RPMI7951 (cell line): ENCODE measurements at places on chromosomes 16 and 17.

DNA sequence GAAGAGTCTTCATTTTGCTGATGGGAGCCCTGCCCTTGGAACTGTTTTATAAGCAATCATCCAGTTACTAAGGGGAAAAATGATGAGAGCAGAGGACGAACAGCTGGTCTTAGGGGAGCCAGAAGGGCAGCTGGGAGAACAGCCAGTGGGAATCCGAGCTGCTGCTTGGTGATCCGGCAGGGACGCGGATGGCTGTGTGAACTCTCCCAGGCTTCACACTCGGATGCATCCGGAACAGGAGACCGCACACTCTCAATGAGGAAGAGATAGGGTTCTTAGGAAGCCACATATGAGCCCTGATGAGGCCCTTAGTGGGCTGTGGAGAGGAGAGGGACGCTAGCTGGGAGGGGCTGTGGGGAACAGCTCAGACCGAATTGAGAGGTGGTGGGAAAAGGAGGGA is 5.0 kb upstream of the CACNG5 start:
- no peak for DNase-seq

DNA sequence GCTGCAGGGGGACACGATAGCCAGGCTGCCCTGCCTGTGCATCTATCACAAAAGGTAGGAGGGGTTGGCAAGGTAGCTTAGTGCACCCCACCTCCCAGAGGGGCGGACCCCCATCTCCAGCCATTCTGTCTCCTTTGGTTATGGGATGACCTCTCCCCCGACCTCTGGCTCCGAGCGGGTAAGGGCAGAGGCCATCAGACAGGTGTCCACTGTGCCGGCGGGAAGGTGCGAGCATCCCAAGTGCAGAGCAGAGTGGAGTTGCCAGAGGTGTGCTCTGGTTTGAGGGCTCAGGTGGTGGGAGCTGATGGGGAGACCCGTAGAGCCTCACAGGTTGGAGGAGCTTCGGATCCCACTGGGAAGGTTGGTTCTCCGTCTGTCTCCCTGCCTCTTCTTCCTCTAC is 11.7 kb downstream of the LDHD start:
- DNase-seq = no peak

DNA sequence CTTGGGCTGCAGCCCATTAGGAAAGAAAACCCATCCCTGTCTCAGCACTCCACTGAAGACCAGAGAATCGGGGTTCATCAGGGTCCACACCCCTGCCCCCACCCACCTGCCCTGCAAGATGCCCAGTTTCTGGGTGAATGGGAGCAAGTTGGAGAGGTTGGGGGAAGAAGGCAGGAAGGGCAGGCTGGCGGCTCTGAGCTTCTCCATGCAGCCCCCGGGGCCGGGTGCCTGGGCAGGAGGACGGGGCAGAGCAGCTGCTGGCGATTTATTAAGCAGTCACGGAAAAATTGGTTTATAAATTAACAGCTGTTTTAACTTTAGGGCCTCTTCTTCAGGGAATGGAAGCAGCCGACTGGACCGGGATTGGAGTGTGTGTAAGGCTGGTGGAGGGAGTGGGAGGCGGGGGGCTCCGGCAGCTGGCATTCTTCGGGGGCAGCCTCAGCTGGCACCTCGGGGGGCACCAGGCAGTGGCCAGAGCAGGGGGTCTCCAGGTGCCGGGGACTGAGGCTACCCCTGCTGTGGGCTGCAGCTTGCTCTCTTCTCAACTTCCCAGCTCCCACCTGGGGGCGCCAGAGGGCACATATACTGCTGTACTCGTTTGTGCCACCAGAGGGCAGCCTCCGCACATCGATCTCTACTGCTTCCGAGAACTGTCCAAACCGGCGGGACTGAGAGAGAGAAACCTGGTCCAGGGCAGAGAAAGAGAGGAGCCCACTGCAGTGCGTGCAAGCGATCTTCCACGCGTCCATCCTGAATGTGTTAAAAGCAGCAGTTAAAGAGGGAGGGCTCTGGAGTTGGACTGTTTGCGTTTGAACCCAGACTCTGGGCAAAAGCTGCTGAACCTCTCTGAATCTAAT is 5.0 kb upstream of the PPP1R1B start:
- peak; percentile 79 for DNase-seq

- no peak for DNase-seq
These were observed 877.4 kb upstream of the GOT2 start for GRCh38 chr16:59611556-59611955.

GRCh38 chr17:68595496-68595895 is 5.7 kb downstream of the FAM20A start:
- no peak for DNase-seq

GRCh38 chr17:78381601-78382232 is 3.3 kb downstream of the PGS1 start:
- no peak for DNase-seq

- no peak for DNase-seq
These were observed 2449.5 kb downstream of the TP53TG3F start for GRCh38 chr16:35908942-35909341.

DNA sequence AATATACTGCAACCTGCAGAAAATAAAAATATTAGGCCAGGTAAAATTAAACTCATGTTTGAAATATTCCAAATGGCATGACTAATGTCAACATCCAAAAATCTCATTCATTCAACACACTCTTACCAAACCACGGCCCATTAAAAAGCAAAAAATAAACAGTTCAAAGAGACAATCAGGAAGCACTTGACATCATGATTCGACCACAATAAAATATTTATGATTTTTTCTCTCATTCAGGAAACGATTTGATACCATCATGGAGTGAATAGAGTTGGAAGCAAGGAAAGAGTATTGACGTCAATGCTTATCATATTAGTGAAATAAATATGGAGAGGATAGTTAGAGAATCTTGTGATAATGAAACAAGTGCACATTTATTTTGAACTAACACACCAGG is 354.1 kb downstream of the KCNJ2 start:
- DNase-seq = no peak

DNA sequence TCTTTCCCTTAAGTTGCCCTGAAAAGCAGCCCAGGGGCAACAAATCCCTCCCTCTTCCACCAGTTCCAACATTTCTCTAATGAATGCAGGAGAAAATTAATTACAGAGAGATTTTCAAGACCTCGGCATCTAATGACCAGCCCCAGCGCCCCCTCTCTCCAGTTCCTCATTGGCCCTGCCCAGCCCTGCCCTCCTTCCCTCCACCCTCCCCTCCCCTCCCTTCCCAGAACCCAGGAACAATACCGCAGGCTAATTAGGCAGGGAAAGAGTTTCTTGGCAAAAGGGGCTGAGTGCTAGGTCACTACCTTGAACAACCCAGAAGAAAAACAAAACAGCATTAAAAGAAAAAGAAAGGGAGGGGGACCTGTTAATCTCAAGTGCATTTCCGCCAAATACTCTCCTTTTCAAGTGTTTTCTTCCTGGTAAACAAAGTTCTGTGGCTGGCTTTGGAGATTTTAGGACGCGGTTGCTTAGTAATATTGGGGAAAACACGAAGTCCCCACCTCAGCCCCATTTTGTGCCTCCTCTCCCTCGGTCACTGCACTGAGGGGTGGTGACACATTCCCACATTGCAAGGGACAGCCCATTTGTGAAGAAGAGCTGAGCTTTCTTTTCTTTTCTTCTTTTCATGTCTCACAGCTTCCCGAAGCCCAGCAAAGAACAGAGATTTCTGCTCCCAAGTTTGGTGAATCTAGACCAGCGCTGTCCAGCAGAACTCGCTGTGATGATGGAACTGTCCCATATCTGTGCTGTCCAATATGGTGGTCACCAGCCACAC is 215.4 kb downstream of the SOX9 start:
- DNase-seq = no peak

DNA sequence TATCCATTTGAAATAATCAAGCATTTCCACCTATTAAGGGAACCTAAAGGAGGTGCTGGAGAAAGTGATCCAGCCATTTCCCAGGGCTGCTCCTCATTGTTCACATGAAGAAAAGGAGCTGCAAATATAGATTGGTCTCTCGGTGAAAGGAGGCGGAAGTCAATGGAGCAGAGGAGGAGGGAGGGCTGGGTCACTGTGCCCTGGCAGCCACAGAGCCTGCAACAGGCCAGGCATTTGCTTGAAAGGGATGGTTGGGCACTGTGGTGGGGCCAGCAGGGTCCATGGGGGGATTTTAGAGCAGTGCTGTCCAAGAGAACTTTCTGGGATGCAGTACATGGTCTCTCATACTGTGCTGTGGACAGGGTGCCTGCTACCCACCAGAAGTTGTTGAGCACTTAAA is 173.2 kb downstream of the CYLD start:
- no peak for DNase-seq

DNA sequence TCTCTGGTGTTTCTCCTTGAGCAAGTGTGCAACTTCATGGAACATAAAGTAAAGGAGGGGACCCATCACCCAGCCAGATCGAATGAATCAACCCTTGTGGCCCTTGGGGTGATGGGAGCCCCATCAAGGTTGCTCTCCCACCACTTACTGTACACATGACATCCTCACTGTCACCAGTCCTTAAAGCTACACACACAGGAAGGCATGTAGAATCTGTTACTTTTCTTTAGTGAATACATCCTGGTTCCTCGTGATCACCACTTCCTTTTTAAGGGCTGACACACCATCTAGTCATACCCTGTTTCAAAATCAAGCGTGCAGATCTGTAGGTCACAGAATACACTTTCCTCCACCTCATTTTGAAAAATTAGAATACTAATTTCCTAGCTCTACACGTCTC is 22.6 kb upstream of the MPHOSPH6 start:
- DNase-seq = peak; percentile 70

DNA sequence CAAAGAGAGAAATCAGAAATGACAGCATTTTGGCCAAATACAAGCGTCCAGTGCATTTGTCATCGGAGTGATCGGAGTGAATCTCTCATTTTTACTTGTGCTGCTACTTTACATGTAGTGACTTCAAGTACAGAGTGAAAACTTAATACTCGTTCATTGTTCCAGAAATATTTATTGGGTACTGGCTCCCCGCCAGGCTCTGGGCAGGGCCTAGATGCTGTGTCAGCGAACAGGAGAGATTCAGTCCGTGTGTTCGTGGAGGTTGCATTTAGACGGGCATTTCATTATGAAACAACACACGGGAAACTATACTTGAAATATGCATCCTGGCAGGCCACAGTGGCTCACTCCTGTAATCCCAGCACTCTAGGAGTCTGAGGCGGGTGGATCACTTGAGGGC is 727.2 kb upstream of the RBFOX1 start:
- DNase-seq = no peak

DNA sequence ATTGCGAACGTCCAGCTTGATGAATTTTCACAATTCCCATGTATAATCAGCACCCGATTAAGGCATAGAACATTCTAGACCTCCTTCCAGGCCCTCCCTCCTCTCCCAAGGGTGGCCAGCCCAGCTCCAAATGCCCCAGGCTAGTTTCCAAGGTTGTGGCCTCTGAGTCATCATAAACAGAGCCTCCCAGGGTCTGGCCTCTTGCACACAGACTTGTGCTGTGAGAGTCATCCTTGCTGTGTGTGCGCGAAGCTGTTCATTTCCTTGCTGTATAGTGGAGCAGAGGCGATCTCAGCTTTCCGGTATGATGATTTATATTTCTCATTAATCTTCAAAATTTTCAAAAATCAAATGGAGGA is 20.5 kb upstream of the JPH3 start:
- peak; percentile 98 for DNase-seq

DNA sequence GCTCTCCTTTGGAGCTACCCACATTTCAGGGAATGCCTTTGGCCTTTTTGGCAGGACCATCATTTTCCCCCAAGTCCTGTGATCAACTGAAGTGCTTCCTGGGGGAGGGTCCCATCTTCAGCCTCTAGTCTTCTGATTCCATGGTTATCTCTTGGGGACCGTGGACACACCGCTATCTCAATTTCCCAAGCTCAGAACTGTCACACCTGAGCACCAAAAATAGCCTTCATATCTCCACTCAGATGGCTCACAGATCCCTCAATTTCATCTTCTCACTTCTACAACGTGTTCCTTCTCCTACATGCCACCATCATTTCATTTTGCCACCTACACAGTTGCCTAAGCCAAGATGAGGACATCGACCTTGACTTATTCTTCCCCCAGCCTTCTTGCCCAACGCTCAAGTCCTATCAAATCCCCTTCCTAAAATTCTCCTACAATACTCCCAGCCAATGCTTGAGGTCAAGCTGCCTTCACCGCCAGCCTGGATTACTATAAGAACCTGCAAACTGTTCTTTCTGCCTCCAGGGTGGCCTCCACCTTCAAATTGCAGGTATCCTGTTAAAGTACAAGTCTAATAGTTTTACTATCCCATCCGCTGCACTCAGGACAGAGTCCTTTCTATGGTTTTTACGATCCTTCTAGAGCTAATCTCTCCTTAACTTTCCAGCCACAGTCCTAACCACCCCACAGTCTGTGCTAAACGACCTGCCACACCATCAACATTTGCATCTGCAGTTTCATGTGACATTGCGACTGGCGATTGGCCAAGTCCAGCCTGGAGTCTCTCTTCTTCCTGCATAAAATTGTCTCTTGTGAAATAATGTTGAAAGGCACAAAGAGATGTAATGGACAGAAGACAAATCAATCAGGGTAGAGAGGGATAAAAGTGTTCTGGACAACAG is 6.2 kb downstream of the ATP6V0D1 start:
- no peak for DNase-seq

- no peak for DNase-seq
These were observed 44.8 kb upstream of the NLRP1 start for GRCh38 chr17:5629128-5629527.

DNA sequence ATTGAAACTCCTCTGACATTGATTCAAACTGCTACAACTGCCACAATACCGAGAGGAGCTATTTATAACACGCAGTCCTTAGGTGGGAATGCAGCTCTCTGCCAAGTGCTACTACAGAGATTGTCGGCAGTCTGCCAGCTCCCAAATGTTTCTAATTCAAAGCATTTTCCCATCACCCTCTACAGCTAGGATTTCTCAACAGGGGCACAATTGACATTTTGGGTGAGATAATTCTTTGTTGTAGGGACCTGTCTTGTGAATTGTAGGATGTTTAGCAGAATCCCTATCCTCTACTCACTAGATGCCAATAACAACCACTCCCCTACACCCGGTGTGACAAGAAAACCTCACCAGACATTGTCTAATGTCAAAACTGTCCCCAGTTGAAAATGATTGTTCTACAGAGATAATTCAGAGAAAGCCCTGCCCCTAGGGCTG is 7.8 kb upstream of the N4BP1 start:
- peak; percentile 53 for DNase-seq
